Glomerular endothelial cell (primary cell): ENCODE measurements at places on chromosomes 6 and 20. TPM values are rescaled to one million over a fixed set of nuclear protein-coding genes. Genes with fewer than 3 reads are reported as not detected.

The CST2 gene
- not detected in 2 replicates for total RNA-seq

The GJA10 gene
- not detected in 2 replicates for total RNA-seq

The MLIP gene
- total RNA-seq: 0.58 and 2.9 TPM in 2 replicates

The C20orf144 gene
- total RNA-seq: not detected in 2 replicates

The C6orf52 gene
- 1.9 and 3.4 TPM in 2 replicates for total RNA-seq

The SPATA25 gene
- total RNA-seq: 0.29 TPM in 1 of 2 replicates, not detected in the other

The OR2B6 gene
- total RNA-seq: not detected in 2 replicates

The DEFB113 gene
- total RNA-seq: not detected in 2 replicates

The TPX2 gene
- total RNA-seq: 16.1 and 31.0 TPM in 2 replicates

The TMC2 gene
- total RNA-seq: not detected in 2 replicates

The BPIFB1 gene
- total RNA-seq: not detected in 2 replicates

The SLC26A8 gene
- not detected in 2 replicates for total RNA-seq

The SPTLC3 gene
- 0.15 and 0.64 TPM in 2 replicates for total RNA-seq

The DEFB132 gene
- not detected in 2 replicates for total RNA-seq

The GPR6 gene
- not detected in 2 replicates for total RNA-seq

The GPLD1 gene
- total RNA-seq: 0.18 TPM in 1 of 2 replicates, not detected in the other

The PPIL6 gene
- 0.15 and 0.58 TPM in 2 replicates for total RNA-seq

The ZSCAN23 gene
- total RNA-seq: 1.2 and 2.0 TPM in 2 replicates

The CEP250 gene
- total RNA-seq: 31.6 and 32.0 TPM in 2 replicates

The OPRM1 gene
- not detected in 2 replicates for total RNA-seq

The GLP1R gene
- not detected in 2 replicates for total RNA-seq

The BTN3A1 gene
- 10.2 and 13.9 TPM in 2 replicates for total RNA-seq
